Glomerular endothelial cell (primary cell): ENCODE measurements at places on chromosomes 1 and 21.

- no peak for DNase-seq
Observed at GRCh38 chr1:185674201-185674600, 60.0 kb upstream of the HMCN1 start.

GRCh38 chr1:228497206-228497605 lies 10.0 kb downstream of the RNF187 start:
- no peak for DNase-seq

GRCh38 chr1:30164693-30165092 lies 558.7 kb downstream of the MATN1 start:
- DNase-seq, result no peak

GRCh38 chr1:61043010-61043820 lies 39.1 kb upstream of the NFIA start:
- no peak for DNase-seq

GRCh38 chr1:4307911-4308545 lies 346.4 kb upstream of the AJAP1 start:
- DNase-seq, result no peak

DNA sequence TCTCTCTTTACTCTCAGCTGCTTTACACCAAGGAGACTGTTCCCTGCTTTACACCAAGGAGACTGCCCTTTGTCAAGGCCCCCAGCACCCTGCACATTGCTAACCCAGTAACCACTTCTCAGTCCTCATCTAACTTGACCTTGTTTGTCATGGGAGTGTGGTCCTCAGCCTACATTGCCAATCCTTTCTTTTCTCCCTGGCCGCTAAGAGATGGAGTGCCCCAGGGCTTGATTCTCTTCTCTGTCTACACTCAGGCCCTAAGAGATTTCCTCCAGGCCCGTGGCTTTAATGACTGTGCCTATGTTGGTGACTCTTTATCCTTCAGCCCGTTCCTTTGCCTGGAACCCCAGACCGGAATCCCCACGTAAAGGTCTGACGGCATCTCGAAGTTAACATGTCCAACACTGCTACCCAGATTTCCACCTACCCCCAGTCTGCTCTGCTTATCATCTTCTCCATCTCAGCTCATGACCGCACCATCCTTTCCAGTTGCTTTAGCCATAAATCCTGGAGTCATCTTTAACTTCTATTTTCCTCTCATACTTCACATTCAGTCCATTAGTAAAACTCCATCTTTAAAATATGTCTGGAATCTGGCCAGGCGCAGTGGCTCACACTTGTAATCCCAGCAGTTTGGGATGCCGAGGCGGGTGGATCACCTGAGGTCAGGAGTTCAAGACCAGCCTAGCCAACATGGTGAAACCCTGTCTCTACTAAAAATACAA lies 9.5 kb upstream of the SEMA4A start:
- no peak for DNase-seq
